ENCODE measurements at places on chromosomes 7 and 10. TPM values are rescaled to one million over a fixed set of nuclear protein-coding genes. Genes with fewer than 3 reads are reported as not detected.

DNA sequence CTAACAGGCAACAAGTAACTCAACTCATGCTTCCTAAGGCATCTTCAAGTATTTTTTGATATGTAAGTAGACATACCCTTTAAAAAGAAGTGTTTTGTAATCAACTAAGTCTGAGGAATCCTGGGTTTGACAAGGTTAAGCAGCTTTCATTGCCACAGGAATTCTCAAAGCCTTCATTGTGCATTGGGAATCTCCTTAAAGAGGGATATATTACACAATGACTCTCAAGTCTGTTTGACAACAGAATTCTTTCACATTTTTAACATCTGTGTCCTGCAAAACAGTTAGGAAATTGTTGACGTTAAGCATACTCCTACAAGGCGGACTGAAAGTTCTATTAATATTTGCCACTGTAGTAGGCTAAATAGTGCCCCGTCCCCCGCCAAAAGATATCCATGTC lies 71.4 kb downstream of the SGMS1 start:
- DNase-seq: no peak

MORN4 gene
- total RNA-seq: 5.9 TPM

- DNase-seq: no peak
Measured at GRCh38 chr10:103114876-103115275, 78.2 kb downstream of the NT5C2 start.

GRCh38 chr7:39465055-39465929 lies 100.9 kb upstream of the YAE1 start:
- peak; percentile 40 for DNase-seq

GRCh38 chr7:65983965-65984658 lies 2.1 kb upstream of the GUSB start:
- DNase-seq: no peak
